ENCODE measurements at places on chromosomes 3 and 15. TPM values are rescaled to one million over a fixed set of nuclear protein-coding genes. Genes with fewer than 3 reads are reported as not detected.

The OR5K2 gene
- total RNA-seq, result not detected

The GXYLT2 gene
- total RNA-seq, result not detected

The MYH15 gene
- total RNA-seq, result not detected

The CIB1 gene
- 165 TPM for total RNA-seq

The MOBP gene
- not detected for total RNA-seq

The ROBO2 gene
- total RNA-seq, result 0.55 TPM

The GOLGA8T gene
- total RNA-seq, result not detected

The AGTR1 gene
- not detected for total RNA-seq

The GOLGA8B gene
- total RNA-seq, result 18.1 TPM

The PCLAF gene
- total RNA-seq, result 80.0 TPM

The ZNF662 gene
- not detected for total RNA-seq

The SNX22 gene
- total RNA-seq, result 0.18 TPM

The CFAP91 gene
- total RNA-seq, result not detected

The LRRN1 gene
- total RNA-seq, result not detected

The KBTBD13 gene
- total RNA-seq, result not detected

The EMC7 gene
- total RNA-seq, result 32.0 TPM

The CHDH gene
- total RNA-seq, result 54.6 TPM

The GRM2 gene
- total RNA-seq, result not detected

The GP5 gene
- not detected for total RNA-seq

The HIGD1A gene
- total RNA-seq, result 32.2 TPM

The TM4SF18 gene
- total RNA-seq, result 0.29 TPM

The PROS1 gene
- 10.0 TPM for total RNA-seq

The WDR93 gene
- total RNA-seq, result 0.08 TPM

The ARGFX gene
- not detected for total RNA-seq

The SPSB4 gene
- total RNA-seq, result not detected

The GOLGA8O gene
- not detected for total RNA-seq

The CLRN1 gene
- not detected for total RNA-seq

The STAB1 gene
- total RNA-seq, result not detected

The ABI3BP gene
- not detected for total RNA-seq

The SLC51A gene
- not detected for total RNA-seq

The OXSM gene
- total RNA-seq, result 7.7 TPM

The XCR1 gene
- total RNA-seq, result not detected

The SLC35G2 gene
- total RNA-seq, result 1.3 TPM

The ATP13A5 gene
- not detected for total RNA-seq

The HYAL1 gene
- total RNA-seq, result 1.6 TPM

The ZPLD1 gene
- total RNA-seq, result not detected

The CADPS gene
- 0.13 TPM for total RNA-seq

The SUSD5 gene
- total RNA-seq, result not detected

The MYO1E gene
- 86.2 TPM for total RNA-seq

The NISCH gene
- 47.7 TPM for total RNA-seq

The GOLGA8S gene
- total RNA-seq, result not detected

The ISLR2 gene
- total RNA-seq, result not detected

The SLC22A14 gene
- total RNA-seq, result not detected
